Liver (tissue), 10 donors: ENCODE measurements at places on chromosomes 4 and X.

- H3K27ac ChIP-seq, result no peak overlapping the region
- no peaks in the 10 kb centered on the region for H3K36me3 ChIP-seq
- H3K4me1 ChIP-seq, result no peaks in the 10 kb centered on the region
- H3K27me3 ChIP-seq, result no peaks in the 10 kb centered on the region
- DNase-seq, result no peak
Measured at GRCh38 chr4:136925203-136925602, 607.1 kb downstream of the PCDH18 start.

DNA sequence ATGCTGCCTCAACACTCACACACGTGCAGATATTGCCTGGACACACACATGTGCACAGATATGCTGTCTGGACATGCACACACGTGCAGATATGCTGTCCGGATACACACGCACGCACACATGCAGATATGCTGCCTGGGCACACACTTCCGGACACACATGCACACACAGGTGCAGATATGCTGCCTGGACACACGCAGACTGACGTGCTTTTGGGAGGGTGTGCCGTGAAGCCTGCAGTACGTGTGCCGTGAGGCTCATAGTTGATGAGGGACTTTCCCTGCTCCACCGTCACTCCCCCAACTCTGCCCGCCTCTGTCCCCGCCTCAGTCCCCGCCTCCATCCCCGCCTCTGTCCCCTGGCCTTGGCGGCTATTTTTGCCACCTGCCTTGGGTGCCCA lies 14.7 kb downstream of the FGFRL1 start:
- H3K27ac ChIP-seq, result no peak overlapping the region
- DNase-seq, result peak; percentile 53
- peaks cover 17% of the 10 kb centered on the region for H3K36me3 ChIP-seq
- H3K4me1 ChIP-seq, result peaks cover 8% of the 10 kb centered on the region

DNA sequence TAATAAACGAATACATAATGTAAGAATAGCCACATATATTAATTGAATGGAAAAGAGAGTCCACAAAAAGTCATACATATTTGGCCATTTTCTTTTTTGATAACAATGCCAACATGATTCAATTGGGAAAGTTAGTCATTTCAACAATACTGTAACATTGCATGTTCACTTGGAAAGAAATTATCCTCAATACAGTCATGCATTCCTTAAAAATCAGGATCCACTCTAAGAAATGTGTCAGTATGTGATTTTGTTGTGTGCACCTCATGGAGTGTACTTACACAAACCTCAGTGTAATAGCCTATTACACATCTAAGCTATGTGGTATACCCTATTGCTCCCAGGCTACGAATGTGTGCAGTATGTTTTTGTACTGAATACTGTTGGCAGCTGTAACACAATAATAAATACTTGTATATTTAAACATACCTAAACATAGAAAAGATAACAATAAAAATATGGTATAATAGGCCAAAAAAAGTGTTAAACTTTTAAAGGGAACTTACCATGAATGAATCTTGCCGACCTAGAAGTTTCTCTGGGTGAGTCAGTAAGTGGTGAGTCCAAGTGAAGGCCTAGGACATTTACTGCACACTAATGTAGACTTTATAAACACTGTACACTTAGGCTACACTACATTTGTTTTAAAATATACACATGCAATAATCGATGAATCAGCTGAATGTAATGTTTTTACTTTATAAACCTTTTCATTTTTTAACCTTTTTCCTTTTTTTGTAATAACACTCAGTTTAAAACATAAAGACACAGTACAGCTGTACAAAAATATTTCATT lies 806.8 kb downstream of the PCDH18 start:
- no peak overlapping the region for H3K27ac ChIP-seq
- no peak for DNase-seq
- no peaks in the 10 kb centered on the region for H3K4me1 ChIP-seq
- H3K27me3 ChIP-seq, result no peaks in the 10 kb centered on the region

GRCh38 chr4:14022456-14022855 lies 394.9 kb upstream of the BOD1L1 start:
- H3K4me1 ChIP-seq, result no peaks in the 10 kb centered on the region
- no peak overlapping the region for H3K4me3 ChIP-seq
- no peaks in the 10 kb centered on the region for H3K36me3 ChIP-seq
- no peak for DNase-seq
- H3K27me3 ChIP-seq, result no peaks in the 10 kb centered on the region

- no peaks in the 10 kb centered on the region for H3K36me3 ChIP-seq
- DNase-seq, result no peak
- no peaks in the 10 kb centered on the region for H3K27me3 ChIP-seq
- no peak overlapping the region for H3K27ac ChIP-seq
Measured at GRCh38 chr4:55553441-55554201, 6.9 kb upstream of the CLOCK start.

DNA sequence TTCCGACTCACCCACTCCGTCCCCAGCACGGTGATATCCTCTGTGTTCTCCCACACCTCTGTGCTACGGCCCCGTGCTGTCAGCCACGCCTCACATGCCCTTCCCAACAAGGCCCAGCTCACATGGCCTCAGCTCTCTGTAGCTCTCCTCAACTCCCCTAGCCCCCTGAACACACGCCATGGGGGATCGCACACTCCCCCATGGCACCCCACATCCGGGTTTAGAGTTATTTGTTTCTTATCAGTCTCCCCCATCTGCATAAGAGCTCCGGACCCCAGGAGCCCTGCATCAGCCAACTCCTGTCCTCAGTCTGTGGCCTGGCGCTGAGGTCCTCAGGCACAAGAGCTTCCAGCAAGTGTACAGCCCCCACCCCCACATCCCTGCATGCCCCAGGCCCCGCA lies 7.0 kb downstream of the C4orf50 start:
- DNase-seq, result no peak
- H3K27me3 ChIP-seq, result no peaks in the 10 kb centered on the region
- no peaks in the 10 kb centered on the region for H3K36me3 ChIP-seq
- H3K4me1 ChIP-seq, result no peaks in the 10 kb centered on the region

GRCh38 chrX:11458170-11458569 lies 165.0 kb downstream of the AMELX start:
- no peak for DNase-seq
- H3K4me1 ChIP-seq, result no peaks in the 10 kb centered on the region
- H3K4me3 ChIP-seq, result no peak overlapping the region
- H3K36me3 ChIP-seq, result no peaks in the 10 kb centered on the region

DNA sequence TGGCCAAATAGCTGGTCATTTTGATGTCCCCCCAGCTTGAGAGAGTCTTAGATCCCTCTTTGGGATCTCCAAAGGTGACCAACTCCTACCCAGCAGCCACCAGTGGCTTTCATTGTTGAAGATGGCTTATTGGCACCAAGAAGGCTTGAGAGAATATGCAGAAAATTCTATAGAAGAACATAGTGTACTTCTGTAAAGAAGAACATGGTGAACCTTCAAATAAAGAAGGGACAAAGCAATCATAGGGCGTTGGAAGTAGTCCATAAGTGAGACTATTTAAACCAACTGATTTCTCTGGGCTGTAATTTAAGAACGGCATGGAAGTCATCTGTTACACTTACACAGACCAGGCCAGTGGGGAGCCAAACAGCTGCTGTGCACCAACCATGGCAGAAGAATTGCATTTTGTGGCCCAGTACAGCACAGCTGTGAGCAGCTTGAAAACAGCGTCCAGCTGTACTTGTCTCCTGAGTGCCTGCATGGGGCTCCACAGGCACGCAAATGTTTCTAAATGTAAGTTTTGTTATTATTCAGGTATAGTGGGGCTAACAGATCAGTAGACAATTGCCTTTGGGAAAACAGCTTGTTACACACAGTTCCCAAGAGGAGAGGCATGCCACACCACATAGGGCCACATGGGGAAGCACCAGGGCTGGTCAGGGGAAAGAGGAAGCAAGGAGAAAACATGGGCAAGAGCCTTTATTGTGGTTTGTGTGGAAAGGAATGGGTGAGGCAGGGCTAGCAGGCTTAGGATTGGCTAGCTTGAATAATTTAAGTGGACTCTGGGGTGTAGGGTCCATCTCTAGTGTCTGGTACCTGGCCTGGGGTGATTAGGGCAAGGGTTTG lies 125.0 kb downstream of the ARHGAP6 start:
- no peaks in the 10 kb centered on the region for H3K27me3 ChIP-seq

GRCh38 chr4:54513204-54513603 lies 144.6 kb upstream of the KIT start:
- H3K4me1 ChIP-seq, result peaks cover 4% of the 10 kb centered on the region
- H3K36me3 ChIP-seq, result no peaks in the 10 kb centered on the region
- DNase-seq, result no peak
- no peak overlapping the region for H3K4me3 ChIP-seq

- no peak overlapping the region for H3K27ac ChIP-seq
- DNase-seq, result no peak
- H3K4me1 ChIP-seq, result no peaks in the 10 kb centered on the region
- no peaks in the 10 kb centered on the region for H3K36me3 ChIP-seq
Measured at GRCh38 chrX:43333543-43333942, 322.6 kb upstream of the MAOA start.

DNA sequence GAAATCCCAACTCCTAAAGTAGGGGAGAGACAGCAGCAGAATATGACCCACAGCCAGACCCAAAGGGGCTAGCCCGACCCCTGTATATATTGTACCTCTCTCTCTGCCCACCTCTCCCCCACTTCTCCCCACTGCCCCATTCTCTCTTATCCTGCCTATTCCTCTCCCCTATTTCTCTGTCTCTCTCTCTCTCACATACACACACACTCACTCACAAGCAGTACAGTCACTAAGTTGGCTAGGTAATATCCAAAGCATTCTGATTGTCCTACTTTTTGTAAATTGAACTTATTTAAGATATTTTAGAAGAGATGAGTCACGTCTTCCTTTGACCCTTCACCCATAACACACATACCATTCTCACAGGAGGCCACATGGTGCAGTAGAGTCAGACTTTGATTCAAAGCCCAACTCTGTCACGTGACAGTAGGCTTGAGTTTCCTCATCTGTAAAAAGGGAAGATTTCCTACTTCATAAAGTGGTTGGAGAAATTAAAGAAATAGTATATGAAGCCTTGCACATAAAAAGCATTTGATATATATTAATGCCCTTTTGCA lies 29.5 kb downstream of the SRPX2 start:
- peaks cover under 1% of the 10 kb centered on the region for H3K36me3 ChIP-seq
- H3K27me3 ChIP-seq, result no peaks in the 10 kb centered on the region
- H3K4me1 ChIP-seq, result no peaks in the 10 kb centered on the region
- no peak overlapping the region for H3K27ac ChIP-seq

GRCh38 chrX:135345107-135345589 lies 35.9 kb downstream of the ETDC start:
- peak overlapping the region; percentile 50 for H3K4me3 ChIP-seq
- H3K36me3 ChIP-seq, result peaks cover 3% of the 10 kb centered on the region
- peaks cover 21% of the 10 kb centered on the region for H3K4me1 ChIP-seq
- DNase-seq, result peak; percentile 33
- H3K27ac ChIP-seq, result peak overlapping the region; percentile 19
- no peaks in the 10 kb centered on the region for H3K27me3 ChIP-seq
